ENCODE measurements at places on chromosomes 3 and 15.

DNA sequence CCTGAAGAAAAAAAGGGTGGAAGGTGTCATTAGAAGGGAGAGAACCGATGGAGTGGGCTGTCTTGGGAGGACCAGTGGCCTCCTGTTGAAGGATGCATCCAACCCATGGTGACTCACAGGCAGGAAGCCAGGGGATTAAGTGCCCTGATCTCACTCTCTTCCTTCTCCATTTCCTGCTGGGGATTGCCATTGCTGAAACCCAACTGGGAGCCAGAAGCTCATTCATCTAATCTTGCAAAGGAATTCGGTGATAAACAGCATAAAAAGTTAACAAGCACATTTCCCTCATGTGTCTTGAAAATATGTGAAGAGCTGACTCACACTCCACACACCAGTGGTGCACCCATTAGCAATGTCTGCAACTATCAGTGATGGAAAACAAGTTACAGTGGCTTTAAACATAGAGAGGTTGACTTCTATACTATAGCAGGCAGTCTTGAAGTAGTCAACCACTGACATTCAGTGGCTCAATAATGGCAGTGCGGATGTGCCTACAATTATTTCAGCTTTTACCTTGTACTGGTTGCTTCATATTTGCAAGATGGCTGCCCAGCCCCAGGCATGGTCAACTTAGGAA, 12.8 kb upstream of the CSRNP1 start:
- DNase-seq: no peak

DNA sequence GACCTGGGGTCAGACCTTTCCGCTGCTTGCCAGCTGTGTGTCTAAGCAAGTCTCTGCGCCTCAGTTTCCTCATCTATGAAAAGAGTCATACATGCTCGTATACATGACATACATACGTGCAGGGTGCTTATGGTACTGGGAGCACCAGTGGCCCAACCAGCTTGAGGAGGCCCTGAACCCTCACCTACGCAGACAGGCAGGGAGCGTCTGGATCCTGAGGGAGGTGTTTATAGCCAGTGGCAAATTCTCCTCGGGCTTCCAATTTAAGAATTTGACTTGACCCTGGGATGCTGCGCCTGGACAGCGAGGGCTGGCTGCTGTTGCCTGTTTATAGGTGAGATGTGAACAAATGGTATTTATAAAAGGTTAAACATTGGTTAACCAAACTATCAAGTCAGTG, 17.7 kb upstream of the FGD5 start:
- no peak for DNase-seq

GRCh38 chr3:76888856-76889255, 151.0 kb upstream of the ROBO2 start:
- DNase-seq: no peak

DNA sequence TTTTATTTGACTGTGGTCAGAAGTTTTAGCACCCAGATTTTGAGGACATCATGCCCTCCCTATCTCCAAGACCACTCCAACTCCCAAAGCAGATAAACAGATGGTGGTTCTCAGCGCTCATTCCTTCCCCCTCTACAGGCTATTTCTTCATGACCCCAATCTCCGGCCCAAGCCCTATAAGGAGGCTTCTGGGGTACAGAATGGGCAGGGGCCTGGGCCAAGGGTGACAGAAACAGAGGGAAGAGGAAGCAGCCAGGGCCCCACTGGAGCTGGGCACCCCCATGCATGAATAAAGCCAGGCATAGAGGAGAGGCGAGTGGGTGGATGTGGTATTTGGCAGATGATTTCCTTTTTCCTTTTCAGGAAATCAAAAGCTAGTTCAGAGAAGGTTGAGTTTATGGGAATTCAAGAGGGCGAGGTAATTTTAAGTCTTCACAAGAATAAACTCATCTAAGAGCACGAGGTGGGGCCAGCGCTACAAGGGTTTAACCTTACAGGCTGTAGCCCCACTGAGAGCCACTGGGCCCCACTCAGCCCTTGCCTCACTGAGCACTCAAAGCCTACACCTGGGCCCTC, 104.8 kb upstream of the HERC1 start:
- peak; percentile 43 for DNase-seq

DNA sequence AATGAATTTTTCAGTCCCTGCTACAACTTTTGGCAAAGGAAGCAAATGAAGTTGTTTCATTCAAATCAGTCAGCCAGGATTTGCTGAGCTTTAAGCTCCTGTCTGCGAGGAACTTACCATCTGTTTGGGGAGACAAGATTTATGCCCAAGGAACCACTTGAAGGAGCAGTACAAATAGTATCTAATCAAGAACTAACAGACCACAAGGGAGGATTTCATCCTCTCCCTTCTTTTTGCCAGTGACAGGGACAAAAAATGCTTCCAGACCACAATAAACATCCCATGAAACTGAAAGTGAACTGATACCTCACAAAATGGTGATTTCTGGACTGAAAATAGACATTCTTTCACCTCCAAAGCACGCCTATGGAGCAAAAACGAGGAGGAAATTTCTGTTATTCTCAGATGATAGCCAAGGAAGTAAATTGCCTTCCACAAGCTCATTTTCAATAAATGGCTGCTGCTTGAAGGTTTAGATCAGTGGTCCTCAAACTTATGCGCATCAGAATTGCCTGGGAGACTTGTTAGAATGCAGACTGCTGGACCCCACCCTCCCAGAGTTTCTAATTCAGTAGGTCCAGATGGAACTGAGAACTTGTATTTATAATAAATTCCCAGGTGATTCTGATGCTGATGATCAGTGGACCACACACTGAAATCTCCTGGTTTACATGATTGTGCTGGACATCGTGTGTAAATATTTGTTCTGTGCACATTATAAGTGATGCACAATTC, 202.4 kb upstream of the GADL1 start:
- no peak for DNase-seq

DNA sequence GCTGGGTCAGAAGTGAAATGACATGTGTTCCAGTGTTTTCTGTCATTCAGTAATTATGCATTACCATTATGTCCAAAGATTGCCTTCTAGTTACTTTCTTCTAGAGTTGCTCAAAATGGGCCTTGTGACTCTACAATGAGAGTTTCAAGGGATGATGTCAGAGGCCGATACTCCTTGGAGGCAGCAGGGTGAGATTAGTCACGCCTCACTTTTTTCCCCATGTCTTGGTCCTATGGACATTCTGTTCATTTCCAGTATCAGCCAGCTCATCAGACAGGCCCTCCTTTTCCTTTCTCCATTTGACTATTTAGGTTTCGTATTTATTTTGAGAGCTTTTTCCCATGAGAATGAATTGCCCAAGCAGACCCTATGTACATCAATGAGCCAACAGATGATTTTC, 17.5 kb downstream of the VGLL3 start:
- no peak for DNase-seq
